ENCODE measurements at places on chromosomes 16 and 17.

DNA sequence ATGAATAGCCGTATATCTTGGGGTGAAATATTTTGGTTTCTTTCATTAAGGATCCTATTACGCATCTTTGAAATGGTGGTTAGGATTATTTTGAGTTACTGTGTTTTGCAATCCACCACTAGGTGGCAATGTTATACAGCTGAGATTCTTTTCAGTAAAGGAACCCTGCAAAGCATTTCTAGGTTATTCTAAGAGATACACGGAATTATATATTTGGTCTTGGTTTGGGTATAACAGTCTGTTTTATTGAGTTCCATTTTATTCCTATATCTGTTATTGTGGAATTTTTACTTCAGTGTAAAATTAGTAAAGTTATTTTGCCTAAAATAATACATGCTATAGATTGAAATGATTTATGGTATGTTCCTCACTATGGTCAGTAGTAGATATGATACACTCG is 62.9 kb upstream of the CPHXL start:
- no peak for DNase-seq

DNA sequence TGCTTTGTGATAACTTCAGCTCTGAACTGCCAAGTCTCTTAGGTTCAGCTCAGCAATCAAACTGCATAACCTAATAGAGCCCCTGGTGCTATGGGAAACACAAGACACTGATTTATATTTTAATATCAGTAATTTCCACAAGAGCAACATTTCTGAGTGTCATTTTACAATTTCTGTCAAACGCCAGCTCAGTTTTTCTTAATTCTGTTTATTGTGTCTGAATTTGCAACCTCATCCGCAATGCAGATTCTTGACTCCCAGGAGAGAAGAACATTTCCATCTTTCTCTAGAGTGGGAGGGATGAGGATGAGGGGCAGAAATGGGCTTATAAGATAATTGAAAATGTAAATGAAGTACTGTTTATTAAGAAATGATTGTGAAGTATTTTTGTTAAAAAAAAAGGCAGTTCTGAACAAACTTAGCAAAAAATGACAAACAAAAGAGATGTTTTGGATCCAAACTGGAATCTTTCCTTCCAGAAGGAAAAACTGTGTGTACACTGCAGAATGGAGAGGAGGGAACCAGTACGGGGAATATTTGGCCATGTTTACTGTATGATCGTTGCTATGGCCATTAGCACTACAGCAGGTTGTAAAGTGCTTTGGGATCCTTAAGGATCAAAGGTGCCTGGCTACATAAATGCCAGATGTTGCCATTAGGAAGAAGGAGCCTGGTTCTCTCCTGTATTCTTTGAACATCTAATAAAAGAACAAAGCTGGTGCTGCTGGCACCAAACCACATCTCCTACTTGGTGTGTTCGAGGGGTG is 7.4 kb upstream of the PMFBP1 start:
- no peak for DNase-seq

- peak; percentile 34 for DNase-seq
Observed at GRCh38 chr17:1058423-1059130, 61.6 kb downstream of the TIMM22 start.

DNA sequence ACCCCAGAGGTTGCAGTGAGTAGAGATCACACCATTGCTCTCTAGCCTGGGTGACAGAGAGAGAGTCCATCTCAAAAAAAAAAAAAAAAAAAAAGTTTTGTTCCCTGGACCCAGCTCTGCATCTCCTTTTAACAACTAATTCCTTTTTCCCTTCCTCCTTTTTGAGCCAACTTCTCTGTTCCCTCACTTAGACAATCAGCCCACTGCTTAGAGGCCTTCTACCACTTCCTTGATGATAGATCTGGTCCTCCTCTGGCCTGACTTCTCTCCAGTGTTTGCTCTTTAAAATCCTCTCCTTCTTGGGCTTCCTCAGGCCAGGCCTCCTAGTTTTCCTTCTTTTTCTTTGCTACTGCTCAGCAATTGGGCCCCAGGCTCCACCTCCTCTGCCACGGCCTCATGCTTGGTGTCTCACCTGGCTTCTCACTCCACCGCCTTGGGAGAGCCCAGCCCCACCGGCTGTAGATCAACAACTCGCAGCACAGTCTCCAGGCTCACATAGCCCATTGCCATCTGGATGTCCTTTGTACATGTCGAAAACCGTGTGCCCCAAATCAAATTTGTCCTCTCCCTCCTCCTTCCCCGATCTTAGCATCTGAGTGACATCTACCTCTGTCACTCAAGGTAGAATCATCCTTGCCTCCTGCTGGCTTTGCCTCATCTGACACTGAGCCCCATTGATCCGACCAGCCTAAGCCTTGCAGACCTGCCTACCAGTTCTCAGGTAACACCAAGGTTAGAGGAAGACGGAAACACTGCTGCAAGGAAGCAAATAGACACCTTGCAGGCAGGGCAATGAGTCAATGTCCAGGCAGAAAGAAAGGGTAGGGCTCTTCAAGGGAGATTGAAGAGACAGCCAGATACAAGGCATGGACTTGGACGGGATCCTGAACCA is 17.4 kb downstream of the ARHGAP27 start:
- DNase-seq = no peak

- no peak for DNase-seq
Observed at GRCh38 chr17:45345246-45345553, 28.4 kb upstream of the MAP3K14 start.

DNA sequence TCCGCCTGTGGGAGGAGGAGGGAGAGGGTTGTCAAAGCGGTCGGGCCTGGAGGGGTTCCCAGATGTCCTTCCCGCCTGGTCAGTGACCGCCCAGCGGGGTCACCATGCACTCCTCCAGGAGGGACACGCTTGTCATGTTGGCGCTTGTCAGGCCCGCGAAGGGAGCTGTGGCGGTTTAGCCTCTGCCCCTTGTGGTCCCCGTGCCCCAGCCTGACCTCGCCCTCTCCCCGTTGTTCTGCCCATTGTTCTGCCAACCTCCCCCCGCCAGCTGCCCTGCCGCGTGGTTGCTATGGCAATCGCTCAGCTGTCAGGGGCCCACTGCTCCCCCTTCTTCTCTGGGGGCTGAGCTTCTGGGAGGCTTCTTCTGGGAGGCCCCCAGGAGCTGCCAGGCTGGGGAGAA is 146.4 kb upstream of the CIBAR2 start:
- DNase-seq = no peak

DNA sequence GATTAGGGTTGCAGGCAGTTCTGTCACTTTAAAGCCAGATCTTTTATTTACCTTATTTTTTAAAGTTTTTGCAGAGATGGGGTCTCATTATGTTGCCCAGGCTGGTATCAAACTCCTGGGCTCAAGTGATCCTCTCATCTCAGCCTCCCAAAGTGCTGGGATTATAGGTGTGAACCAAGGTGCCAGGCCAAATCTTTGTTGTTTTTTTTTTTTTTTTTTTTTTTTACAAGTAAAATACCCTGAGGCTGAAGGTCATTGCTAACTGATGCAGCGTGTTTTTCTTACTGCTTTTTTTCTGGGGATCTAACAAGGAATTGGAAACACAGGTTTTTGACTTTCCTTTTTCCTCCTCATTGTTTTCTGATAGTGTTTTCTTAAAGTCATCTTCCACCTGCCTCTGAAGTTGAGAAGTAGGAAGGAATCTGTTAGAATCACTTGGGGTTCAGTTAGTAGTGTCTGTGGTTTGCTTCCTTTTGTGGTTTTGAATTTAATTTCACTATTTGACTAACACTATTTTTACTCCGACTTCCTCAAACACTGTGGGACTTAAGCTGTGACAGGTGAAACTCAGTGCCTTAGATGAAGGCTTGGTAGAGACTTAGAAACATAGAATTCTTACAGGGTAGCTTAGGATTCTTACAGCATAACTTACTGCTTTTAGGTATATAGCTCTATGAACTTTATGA is 22.2 kb downstream of the CLTC start:
- no peak for DNase-seq

DNA sequence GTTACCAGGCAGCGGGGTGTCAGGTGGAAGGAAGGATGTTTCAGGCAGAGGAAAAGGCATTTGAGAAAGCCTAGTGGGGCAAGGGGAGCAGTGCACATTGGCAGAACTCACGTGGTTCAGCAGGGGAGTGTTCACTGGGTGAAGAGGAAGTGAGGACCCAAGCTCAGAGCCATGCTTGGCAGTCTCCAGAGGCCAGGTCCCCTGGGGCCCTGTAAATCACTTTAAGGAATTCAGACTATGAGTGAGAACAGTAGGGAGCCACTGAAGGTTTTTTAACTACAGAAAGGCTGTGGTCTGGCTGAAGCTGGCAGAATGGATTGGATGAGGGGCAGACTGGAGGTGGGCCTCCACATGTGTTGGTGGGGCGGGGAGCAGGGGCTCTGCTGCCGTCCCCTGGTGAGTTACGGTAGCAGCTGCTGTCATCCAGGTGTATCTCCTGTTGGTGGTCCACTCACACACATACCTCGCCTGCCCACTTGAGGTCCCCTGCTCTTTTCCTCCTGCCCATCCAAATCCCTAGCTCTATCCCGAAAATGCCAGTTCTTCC is 5.1 kb downstream of the CLEC16A start:
- no peak for DNase-seq

DNA sequence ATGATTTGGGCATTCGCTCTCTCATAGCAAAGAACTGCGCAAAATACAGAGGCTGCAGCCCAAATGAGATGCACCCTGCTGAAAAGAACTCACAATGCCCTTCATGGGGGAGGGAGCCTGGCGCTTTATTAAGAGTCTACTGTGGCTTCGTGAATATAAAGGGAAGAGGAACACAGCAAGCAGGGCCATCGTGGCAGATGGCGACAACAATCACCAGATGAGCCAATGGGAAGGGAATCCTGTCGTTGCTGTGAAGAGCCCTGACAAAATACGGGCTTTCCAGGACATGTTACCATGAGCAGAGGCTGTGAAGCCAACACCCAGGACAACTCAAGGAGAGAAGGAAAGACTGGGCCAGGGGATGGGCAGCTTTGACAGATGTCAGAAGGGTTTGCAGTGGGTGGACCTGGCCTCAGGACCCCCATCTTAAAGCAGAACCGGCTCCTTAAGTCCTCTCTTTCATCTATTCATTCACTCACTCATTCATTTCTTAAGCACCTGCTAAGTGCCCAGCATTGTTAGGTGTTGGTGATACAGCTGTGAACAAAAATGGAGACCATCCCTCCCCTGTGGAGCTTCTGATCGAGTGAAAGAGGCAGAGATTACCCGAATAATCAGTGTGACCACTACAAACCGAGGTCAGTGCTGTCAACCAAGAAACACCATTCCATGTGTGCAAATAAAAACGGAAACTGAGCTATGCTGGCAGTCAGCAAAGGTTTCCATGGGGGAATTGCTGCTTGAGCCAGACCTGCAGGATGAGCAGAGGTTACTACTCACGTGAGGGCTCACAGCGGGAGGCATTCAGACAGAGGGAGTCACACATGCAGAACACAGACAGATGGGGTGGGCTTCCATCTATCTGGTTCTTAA is 125.8 kb downstream of the DYNLRB2 start:
- DNase-seq = no peak

GRCh38 chr17:48426019-48426665 is 3.9 kb downstream of the SKAP1 start:
- DNase-seq = no peak

DNA sequence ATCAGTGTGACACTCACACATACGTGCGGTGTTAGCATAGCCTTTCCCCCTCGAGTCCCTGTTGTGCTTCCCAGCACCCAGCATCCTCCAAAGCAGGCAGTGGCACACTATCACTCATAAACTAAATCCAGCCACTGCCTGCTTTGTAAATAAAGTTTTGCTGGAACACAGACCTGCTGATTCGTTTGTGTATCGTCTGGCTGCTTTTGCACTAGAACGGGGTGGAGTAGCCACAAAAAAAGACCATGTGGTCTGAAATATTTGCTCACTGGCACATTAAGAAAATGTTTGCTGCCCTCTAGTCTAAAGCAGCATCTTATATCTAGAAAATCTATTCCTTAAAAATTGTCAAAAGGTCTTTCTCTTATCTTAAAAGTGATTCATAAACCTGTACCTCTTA is 341.2 kb upstream of the ZFHX3 start:
- no peak for DNase-seq

DNA sequence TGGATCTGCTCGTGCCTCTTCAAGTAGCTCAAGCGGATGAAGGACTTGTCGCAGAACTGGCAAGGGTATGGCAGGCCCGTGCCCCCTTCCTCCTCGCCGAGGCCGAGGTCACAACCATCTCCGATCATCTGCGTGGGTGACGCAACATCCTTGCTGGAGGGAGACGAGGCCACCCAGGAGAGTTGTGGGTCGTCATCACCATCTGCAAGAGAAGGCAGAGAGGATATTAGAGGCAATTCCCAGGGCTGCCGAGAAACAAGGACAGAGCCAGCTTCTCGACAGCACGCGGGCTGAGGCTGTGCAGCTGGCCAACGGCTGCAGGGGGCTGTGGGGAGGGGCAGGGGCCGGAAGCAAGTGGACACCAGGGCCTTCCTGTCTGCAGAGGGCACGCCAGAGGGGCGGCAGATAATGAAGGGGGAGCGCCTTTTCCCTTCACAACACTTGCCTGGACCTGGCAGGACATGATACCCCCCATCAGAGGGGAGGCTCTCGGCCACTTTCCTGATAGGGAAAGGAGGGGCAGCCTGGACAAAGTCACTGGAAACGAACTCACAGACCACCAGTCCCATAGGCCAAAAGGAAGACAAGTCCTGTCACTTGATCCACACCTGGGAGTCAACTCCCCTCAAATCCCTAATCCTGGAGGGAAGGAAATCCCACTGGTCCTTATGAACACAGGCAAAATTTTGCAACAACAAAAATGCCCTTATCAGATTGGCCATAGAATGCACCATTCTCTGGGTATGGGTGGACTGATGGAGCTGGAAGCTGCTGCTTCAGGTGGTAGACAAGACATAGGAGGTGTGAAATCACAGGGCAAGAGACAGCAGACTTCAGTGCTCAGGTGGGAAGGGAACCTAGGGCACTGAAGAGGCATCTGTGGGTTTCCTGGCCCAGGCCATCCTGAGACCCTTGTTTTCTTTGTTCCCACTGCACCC is 217.0 kb downstream of the ZNF423 start:
- DNase-seq = no peak

DNA sequence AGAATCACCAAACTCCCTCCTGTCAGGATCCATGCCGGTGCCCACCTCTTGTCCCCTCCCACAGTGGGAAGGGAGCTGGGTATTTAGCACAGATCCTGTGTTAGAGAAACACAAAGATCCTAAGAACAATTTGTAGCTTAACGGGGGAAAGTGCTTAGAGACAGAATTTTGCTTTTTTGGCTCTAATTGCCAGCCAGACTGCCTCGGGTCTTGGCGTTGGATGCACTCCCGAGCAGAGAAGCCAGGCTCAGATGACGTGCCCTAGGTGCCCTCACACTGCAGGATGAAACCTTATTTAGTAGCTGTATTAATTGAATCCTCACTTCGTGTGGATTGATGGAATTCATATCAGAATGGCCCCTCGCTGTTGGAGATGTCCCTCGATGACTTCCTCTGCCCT is 22.5 kb upstream of the MAF start:
- no peak for DNase-seq

- no peak for DNase-seq
Observed at GRCh38 chr16:88967830-88968588, 9.0 kb downstream of the CBFA2T3 start.

GRCh38 chr17:74235911-74236371 is 22.6 kb downstream of the TTYH2 start:
- no peak for DNase-seq

GRCh38 chr17:69250641-69251040 is 22.0 kb upstream of the ABCA10 start:
- no peak for DNase-seq

- no peak for DNase-seq
Observed at GRCh38 chr16:73916829-73917594, 379.6 kb upstream of the PSMD7 start.

Measured in stimulated activated CD8-positive, alpha-beta memory T cell treated with anti-CD3 and anti-CD28 coated beads, Interleukin-7, amount 100 ng/mL, for 48 hours (primary cell).